Activated CD4-positive, alpha-beta T cell treated with anti-CD3 and anti-CD28 coated beads for 1 hour (primary cell): ENCODE measurements at places on chromosomes 7 and 10.

GRCh38 chr10:77080361-77081027, 557.1 kb downstream of the KCNMA1 start:
- DNase-seq = no peak

DNA sequence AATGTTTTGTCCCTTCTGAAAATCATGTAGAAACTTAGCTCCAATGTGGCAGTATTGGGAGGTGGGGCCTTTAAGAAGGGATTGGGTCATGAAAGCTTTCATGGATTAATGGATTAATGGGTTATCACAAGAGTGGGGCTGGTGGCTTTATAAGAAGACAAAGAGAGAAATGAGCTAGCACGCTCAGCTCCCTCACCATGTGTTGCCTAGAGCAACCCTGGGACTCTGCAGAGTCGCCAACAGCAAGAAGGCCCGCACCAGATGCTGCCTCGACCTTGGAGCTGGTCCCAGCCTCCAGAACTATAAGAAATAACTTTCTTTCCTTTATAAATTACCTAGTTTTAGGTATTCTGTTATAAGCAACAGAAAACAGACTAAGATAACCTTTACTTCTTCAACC, 74.9 kb upstream of the HECW1 start:
- no peak for DNase-seq

GRCh38 chr7:11379641-11380040, 406.0 kb downstream of the PHF14 start:
- no peak for DNase-seq

- DNase-seq = no peak
Measured at GRCh38 chr7:128886391-128887168, 23.9 kb downstream of the ATP6V1F start.

GRCh38 chr7:11667071-11667809, 164.8 kb downstream of the THSD7A start:
- DNase-seq = no peak

DNA sequence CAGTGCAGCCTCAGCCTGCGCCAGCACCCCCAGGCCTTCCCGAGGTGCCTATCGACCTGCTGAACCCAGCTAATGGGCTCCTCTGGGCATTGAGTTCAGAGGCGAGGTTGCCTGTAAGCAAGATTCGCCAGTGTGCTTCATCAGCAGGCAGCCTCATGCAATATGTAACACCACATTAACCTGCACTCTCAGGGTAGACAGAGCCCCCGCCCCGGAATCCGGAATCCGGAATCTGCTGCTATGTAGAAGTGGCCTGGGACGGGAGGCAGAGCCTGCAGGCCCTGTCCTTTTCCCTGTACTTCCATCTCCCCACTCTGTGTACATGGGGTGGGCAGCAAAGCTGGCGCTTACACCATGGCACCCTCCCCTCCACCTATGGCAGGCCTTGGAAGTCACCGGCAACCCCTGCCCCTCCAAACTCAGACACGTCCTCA, 83.9 kb upstream of the RET start:
- DNase-seq = no peak
